ENCODE measurements at places on chromosomes 5 and 9. TPM values are rescaled to one million over a fixed set of nuclear protein-coding genes. Genes with fewer than 3 reads are reported as not detected.
A peak's percentile ranks its signal among the peaks of the same experiment; 100 is the strongest.

RAB3C gene
- not detected for total RNA-seq

DNA sequence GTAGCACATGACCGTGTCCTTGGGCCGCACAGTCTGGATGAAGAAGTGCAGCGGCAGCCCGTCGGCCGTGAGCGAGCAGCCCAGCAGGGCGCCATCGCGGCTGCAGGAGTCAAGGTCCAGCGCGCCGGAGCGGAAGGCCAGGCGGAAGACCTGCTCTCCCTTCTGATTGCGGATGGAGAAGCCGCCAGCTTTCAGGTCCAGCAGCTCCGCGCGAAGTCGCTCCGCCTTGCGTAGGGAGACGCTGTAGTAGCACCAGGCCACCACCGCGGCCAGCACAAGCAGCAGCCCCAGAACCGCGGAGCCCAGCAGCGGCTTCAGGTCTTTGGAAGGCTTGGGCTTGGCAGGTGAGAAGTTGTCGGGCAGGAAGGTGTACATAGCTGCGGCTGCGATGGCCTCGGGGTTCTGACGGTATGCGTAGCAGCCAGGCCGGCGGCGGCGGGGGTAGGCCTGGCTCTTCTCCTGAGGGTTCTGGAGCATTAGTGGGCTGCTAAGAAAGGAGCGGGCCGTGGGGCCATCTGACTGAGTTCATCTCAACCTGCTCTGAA, 4.2 kb downstream of the MYORG start:
- H3K4me1 ChIP-seq = peaks cover 59% of the 10 kb centered on the region
- H3K36me3 ChIP-seq = peaks cover 39% of the 10 kb centered on the region
- no peak overlapping the region for H3K4me3 ChIP-seq
- H3K27ac ChIP-seq = no peak overlapping the region
- peak; percentile 61 for DNase-seq

DNA sequence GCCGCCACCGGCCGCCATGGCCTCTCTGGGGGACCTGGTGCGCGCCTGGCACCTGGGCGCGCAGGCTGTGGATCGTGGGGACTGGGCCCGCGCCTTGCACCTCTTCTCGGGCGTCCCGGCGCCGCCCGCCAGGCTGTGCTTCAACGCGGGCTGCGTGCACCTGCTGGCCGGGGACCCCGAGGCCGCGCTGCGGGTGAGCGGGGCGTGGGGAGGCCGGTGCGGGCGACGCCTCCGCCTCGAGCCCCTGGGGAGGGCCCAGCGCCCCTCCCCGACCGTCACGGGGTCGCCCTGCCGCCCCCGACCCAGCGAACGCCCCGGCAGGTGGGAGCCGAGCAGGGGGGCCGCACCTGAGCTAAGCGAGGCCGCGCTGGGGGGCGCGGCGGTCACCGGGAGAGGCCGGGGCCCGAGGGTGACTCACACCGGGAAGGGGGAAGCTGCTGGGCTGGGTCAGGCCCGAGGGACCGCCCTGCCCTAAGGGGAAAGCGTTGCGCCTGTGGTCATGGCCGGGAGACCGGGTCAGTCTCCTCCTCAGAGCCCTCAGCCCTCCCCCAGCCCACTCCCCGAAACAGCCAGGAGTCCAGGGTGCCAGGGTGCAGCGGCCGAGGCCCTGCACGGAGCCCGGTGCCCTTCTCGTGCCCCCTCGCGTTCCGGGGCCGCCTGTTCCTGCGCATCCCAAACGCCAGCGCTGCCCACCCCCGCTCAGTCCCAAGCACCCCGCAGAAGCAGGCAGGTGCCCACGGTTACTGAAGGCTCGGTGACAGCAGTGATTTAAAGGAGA, 510 bp downstream of the NOXA1 start:
- peak overlapping the region; percentile 95 for H3K27ac ChIP-seq
- peaks cover 41% of the 10 kb centered on the region for H3K4me1 ChIP-seq
- H3K4me3 ChIP-seq = peak overlapping the region; percentile 88
- no peaks in the 10 kb centered on the region for H3K36me3 ChIP-seq

- no peak overlapping the region for H3K27ac ChIP-seq
- H3K36me3 ChIP-seq = no peaks in the 10 kb centered on the region
- no peaks in the 10 kb centered on the region for H3K4me1 ChIP-seq
- no peak for DNase-seq
- H3K27me3 ChIP-seq = no peaks in the 10 kb centered on the region
- no peak overlapping the region for H3K4me3 ChIP-seq
These were observed 8.8 kb downstream of the DMRT2 start for GRCh38 chr9:1058826-1059487.

DNA sequence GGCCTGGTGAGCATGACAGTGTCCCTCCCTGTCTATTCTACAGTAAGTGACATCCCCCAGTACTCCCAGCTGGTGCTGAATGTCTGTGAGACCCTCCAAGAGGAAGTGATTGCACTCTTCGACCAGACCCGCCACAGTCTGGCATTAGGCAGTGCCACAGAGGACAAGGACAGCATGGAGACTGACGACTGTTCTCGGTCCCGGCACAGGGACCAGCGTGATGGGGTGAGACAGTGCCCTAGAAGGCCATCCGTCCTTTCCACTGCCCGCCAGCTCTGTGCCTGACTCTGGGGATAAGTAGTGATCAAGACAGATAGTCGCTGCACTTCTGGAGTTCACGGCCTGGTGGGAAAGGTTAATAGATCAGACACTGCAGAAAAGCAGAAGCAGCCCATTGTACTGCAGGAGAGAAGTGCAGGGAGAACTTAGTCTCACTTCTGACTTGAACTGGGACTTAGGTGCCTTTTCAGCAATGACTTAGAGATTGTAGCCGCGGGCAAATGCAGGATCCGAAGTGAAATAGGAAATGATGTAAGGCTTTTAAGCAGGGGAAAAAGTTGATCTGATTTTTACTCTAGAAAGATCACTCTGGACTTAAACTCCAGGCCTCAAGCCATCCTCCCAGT, 28.4 kb downstream of the SH3GLB2 start:
- no peaks in the 10 kb centered on the region for H3K27me3 ChIP-seq
- peaks cover 100% of the 10 kb centered on the region for H3K36me3 ChIP-seq
- no peak overlapping the region for H3K27ac ChIP-seq
- H3K4me3 ChIP-seq = no peak overlapping the region
- DNase-seq = no peak
- H3K4me1 ChIP-seq = no peaks in the 10 kb centered on the region

DNA sequence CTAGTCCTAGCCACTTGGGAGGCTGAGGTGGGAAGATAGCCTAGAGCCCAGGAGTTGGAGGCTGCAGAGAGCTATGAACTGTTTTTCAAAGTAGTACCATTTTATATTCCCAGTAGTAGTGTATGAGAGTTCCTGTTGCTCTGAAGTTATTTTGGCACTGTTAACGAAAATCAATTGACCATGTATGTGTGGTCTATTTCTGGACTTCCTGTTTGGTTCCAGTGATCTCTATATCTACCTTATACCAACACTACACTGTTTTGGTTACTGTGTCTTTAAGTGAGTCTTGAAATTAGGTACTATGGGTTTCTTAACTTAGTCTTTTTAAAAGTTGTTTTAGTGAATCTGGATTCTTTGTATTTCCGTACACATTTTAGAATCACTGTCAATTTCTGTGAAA, 13.6 kb downstream of the SLF1 start:
- no peak overlapping the region for H3K27ac ChIP-seq
- H3K27me3 ChIP-seq = no peaks in the 10 kb centered on the region
- no peak overlapping the region for H3K4me3 ChIP-seq
- no peak for DNase-seq
- no peaks in the 10 kb centered on the region for H3K4me1 ChIP-seq

GRCh38 chr5:78504704-78505677, 143.6 kb downstream of the LHFPL2 start:
- no peaks in the 10 kb centered on the region for H3K36me3 ChIP-seq
- no peaks in the 10 kb centered on the region for H3K27me3 ChIP-seq
- no peak overlapping the region for H3K4me3 ChIP-seq
- peak overlapping the region; percentile 77 for H3K27ac ChIP-seq
- H3K4me1 ChIP-seq = peaks cover 84% of the 10 kb centered on the region
- DNase-seq = peak; percentile 95

SLC6A3 gene
- not detected for total RNA-seq

DNA sequence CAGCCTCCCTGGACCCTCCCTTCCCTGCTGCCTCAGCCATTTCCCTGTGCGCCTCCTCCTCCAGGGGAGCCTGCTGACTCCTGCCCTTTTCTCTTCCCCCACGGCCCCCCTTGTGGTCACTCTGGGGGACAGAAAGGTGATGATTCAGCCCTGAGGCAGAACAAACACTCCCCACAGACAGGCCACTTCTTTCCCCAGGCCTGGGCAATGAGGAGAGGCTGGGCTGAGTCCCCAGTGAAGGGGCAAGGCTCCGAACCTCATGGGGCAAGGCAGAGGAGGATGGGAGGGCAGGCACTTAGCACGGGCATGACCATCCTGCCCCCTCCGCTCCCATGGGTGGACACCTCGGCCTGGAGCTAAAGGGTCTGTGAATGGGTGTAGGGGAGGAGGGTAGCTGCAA, 21.0 kb downstream of the CSF1R start:
- DNase-seq = no peak
- no peaks in the 10 kb centered on the region for H3K4me1 ChIP-seq
- H3K36me3 ChIP-seq = peaks cover 4% of the 10 kb centered on the region
- no peak overlapping the region for H3K27ac ChIP-seq
- no peaks in the 10 kb centered on the region for H3K27me3 ChIP-seq
- no peak overlapping the region for H3K4me3 ChIP-seq

DNA sequence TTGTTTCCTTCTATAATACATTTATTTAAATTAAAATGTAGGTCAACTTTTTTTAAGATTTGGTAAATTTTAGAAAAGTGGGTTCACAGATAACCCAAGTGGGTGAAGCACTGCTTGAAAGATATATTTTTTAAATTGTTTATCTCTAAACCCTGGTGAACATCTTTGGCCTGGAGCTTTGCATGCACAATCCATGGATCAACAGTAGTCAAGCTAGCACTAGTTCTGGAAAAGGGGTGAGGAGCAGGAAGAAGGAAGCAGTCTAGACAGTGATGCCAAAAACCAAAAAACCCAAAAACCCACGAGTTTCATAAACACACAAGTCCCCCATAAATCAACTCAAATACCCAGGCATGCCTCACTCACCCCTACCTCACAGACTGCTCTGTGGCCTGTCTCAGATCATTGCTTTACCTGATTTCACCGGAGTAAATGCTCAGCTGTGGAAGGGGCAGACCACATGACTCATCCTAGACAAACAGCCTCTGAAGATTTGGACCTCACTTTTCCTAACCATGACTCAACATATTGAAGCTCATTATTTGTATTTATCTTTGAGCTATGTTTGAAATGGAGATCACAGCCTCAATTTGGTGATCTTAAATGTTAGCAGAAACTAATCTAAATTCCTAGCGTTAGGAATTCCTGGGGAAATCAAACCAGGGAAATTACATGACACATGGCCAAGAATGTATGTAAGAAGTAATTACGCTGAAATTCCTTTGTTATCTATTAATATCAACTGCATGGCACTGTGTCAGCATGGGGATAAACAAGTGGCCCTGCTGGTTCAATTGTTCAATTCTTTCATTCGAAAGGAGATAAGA, 149.6 kb downstream of the ZNF608 start:
- H3K36me3 ChIP-seq = no peaks in the 10 kb centered on the region
- no peaks in the 10 kb centered on the region for H3K27me3 ChIP-seq
- peak; percentile 61 for DNase-seq
- H3K4me1 ChIP-seq = peaks cover 32% of the 10 kb centered on the region

GRCh38 chr5:152532714-152533113, 127.6 kb upstream of the NMUR2 start:
- H3K27ac ChIP-seq = no peak overlapping the region
- H3K36me3 ChIP-seq = no peaks in the 10 kb centered on the region
- no peaks in the 10 kb centered on the region for H3K27me3 ChIP-seq

DNA sequence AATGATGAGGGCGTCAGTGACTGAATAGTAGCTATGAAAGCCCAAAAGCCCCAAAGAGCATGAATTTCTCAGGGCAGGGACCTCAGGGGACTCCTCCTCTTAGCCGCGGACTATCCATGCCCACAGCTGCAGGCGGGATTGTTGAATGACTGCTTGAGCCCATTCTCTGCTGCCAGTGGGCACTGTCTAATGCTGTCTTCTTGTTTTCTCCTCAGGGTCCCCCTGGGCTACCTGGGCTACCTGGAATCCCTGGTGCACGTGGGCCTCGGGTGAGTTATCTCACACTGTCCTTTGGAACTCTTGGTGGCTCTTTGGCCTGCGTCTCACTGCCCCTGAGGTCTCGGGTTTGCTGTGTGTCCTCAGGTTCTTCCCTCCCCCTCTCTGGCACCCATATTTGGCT, 22.7 kb downstream of the COL27A1 start:
- no peak for DNase-seq
- no peaks in the 10 kb centered on the region for H3K36me3 ChIP-seq
- H3K27ac ChIP-seq = no peak overlapping the region
- peaks cover 7% of the 10 kb centered on the region for H3K4me1 ChIP-seq

- no peaks in the 10 kb centered on the region for H3K36me3 ChIP-seq
- H3K4me3 ChIP-seq = no peak overlapping the region
- DNase-seq = no peak
- no peaks in the 10 kb centered on the region for H3K4me1 ChIP-seq
- H3K27ac ChIP-seq = no peak overlapping the region
- H3K27me3 ChIP-seq = no peaks in the 10 kb centered on the region
These were observed 293.5 kb downstream of the TRIM32 start for GRCh38 chr9:116980582-116981120.

- H3K4me1 ChIP-seq = no peaks in the 10 kb centered on the region
- H3K36me3 ChIP-seq = peaks cover 4% of the 10 kb centered on the region
- no peaks in the 10 kb centered on the region for H3K27me3 ChIP-seq
- no peak overlapping the region for H3K4me3 ChIP-seq
These were observed 7.2 kb upstream of the RNF38 start for GRCh38 chr9:36407122-36407723.

DNA sequence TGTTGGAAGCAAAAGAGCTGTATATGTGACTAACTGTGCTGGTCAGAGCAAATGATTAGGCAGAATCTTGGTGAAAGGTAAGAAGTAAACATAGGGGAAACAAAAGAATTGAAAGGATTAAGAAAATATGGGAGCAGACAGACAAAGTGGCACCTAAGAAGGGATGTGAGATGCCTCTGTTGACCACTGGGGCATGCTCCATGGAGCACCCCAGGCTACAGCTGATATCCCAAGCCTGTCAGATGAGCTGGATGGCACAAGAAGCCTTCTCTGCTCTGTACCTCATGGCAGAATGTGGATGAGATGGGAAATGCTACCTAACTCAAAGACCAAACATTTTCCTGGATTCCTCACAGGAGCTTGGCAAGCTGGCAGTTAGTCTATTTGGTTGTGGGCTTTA, 89.3 kb upstream of the SLIT3 start:
- no peak overlapping the region for H3K27ac ChIP-seq
- H3K4me3 ChIP-seq = no peak overlapping the region
- no peaks in the 10 kb centered on the region for H3K4me1 ChIP-seq
- H3K36me3 ChIP-seq = no peaks in the 10 kb centered on the region
- DNase-seq = no peak
- no peaks in the 10 kb centered on the region for H3K27me3 ChIP-seq

GRCh38 chr5:147854894-147855773, 23.4 kb upstream of the SCGB3A2 start:
- no peak for DNase-seq
- no peak overlapping the region for H3K27ac ChIP-seq
- H3K4me1 ChIP-seq = no peaks in the 10 kb centered on the region
- no peak overlapping the region for H3K4me3 ChIP-seq

DNA sequence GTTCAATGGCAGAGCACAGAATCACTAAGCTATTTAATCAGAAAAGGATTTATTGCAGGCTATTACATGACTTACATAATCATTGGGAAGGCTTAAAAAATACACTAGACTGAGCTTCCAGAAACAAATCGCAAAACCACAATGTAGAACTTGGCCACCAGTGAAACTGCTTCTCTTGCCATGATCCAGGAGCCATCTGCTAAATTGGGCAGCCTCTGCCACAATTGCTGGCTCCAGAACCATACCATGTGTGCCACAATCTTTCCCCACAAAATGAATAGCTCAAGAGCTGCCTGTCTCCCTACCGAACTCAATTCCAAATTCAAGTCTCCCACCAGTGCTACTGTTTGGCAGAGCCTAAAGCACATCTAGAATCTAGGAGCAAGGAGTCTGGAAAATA, 9.8 kb upstream of the ERAP1 start:
- H3K4me1 ChIP-seq = no peaks in the 10 kb centered on the region
- H3K27me3 ChIP-seq = no peaks in the 10 kb centered on the region
- no peaks in the 10 kb centered on the region for H3K36me3 ChIP-seq
- H3K4me3 ChIP-seq = no peak overlapping the region
- H3K27ac ChIP-seq = no peak overlapping the region

Measured in stomach (tissue), 19 donors.